ENCODE measurements at places on chromosomes 2 and 18.

DNA sequence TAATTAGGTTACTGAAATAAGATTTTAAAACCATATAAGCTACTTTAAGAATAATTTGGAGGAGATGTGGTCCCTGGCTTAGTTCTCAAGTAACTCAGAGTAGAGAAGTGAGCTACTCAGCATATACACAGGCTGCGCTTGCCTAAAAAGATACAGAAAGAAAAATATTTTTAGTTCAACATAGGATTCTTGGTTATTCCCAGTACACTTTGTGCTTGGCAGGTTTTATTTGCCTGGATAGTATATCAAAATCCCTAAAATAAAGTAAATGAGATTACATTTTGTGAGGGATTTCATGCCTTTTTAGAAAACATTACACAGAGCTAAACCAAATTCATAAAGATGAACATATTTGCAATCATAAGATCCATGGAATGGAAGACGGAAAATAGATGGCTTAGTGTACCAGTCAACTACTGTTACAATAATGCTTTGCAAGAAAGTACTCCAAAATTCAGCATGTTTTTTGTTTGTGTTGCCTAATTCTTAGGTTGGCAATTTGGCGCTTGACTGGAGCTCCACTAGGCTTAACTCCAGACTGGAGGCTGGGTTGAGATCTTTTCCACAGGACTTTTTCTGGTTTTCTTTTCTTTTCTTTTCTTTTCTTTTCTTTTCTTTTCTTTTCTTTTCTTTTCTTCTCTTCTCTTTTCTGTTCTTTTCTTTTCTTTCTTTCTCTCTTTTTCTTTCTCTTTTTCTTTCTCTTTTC lies 600.5 kb upstream of the SYT4 start:
- DNase-seq, result no peak

DNA sequence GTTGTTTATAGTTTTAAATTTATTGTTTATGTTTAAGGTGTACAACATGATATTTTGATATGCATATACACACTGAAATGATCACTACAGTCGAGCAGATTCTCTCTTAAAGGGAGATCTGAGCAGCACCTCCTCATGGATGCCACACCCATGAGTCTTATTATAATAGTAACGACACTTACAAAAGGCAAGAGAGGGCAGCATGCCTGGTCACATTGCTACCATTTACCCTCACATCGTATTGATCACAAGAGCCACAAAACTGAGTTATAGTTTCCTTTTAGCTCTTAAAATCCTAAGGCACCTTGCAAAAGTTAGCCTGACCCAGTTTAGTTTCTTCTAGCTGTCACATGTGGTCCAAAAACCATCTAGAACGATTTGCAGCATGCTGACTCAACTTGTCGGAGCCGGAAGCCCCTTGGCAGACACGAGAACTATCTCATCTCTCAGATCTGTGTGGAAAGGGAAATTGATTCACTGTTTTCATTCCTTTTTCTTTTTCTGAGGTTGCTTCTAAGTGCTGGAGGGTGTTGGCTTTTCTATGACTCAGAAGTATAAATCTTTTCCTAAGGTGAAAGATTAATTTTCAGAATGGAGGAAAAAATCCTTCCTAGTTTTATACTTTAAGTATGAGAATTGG lies 85.3 kb downstream of the CDC42EP3 start:
- DNase-seq, result no peak

DNA sequence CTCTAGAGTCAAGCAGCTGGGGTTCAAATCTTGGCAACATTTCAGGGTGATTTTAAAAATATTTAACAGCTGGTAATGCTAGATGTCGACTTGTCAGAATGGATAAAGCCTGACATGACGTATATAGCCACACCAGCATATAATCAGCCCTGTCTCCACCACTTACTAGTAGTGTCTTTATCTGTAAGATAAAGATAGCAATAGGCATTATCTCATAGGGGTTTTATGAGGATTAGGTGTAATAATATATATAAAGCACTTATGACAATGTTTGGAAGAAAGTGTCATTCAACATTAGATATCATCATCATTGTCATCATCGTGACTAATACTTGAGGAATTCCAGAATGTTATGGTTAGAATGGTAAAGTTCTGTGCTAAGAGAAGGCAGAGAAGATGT lies 369.0 kb upstream of the CWC22 start:
- no peak for DNase-seq

DNA sequence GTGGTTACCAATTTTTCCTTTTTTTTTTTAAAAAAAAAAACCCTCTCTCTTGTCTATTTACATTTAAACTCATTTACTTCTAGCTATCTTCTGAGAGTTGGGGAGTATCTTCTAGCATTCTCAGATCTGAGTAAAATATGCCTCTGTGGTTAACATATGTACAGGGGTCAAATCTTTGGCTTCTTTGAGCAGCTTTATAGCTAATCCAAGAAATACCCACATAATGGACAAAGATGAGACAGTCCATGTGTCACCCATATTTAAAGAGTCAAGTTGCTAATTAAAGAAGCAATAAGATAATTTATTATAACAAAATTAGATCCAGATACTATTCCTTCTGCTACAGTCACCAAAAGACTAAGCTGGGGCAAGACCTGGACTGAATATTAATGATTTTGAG lies 139.0 kb upstream of the HNRNPA3 start:
- no peak for DNase-seq

GRCh38 chr18:74453642-74454198 lies 3.4 kb downstream of the DIPK1C start:
- DNase-seq, result no peak

- no peak for DNase-seq
Observed at GRCh38 chr18:42072407-42072806, 117.4 kb downstream of the PIK3C3 start.

DNA sequence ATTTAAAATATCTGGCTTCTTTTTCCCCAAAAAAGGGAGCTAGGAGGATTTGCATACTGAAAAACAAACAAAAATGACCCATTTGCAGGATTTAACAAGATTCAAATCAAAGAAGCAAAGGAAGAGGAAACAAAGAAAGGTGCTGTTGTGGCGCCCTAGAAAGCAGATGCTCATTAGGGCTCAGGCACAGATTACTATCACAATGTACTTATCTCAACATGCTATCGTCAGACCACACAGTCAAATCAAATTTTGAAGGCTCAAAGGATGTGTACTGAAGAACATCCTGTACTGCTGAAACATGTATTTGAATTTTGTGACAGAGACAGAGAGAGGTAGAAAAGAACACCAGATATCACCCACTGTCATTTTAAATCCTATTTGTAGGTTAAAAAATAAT lies 10.9 kb downstream of the RBMS1 start:
- no peak for DNase-seq

- no peak for DNase-seq
Observed at GRCh38 chr2:23649819-23650218, 264.8 kb downstream of the KLHL29 start.

DNA sequence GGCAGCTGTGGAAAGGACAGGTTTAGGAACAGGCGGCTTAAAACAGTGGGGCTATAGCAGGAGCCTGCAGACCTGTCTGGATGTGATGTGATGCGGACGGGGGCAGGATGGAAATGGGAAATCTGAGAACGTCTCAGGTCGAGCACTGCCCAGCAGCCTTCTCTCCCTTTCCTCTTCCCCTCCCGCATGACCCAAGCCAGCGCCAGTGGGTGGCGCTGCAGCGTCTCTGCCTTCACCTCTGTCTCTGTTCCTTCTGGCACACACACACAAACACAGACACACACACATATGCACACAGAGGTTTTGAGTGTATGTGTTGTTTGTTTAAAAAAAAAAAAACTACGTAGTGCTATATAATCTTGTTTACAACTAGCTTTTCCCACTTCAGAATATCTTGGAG lies 82.0 kb upstream of the SLC66A3 start:
- no peak for DNase-seq

DNA sequence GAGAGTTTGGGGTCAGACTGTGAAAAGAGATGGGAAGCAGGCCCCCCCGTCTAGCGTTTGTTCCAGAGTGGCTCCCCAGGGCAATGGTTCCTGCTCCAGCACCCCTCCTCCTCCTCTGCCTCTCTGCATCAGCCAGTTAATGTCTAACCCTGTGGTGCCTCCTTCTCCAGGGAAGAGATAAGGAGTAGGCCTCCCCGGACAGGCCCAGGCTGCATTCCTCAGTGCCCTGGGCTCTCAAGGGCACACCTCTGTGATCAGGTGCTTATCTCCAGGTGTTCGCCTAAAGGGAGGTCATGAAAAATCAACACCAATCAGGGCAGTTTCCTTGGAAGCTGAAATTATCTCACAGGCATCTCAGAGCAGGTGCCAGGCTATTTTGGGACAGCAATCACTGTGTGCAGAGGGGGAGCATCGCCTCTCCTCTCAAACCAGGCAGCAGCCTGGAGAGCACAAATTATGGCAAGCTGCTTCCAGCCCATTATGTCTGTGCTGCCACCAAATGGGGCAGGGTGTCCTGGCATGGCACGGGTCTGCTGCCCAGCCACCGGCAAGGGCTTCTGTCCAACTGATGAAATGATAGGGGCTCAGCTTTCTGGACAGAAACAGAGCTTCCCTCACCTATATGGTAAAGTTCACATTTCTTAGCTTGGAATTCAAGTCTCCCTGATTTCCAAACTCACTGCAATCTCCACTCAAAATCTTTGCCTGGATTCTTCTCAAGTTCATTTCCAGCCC lies 255.8 kb upstream of the SLC14A2 start:
- DNase-seq, result no peak

DNA sequence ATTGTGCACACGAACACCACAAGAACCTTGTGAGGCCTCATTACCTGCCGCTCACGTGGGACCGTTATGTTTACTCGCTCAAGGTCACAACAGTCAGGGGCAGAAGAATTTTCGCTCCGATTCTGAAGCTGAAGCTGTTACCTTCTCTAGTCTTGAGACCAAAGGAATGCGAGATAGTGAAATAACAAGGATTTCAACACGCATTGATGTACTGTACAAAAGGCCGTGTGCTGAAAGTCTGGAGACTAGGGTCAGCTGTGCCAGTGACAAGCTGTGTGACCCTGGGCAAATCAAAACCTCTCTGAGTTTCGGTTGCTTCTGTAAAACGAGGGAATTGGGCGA lies 583 bp downstream of the NEMP2 start:
- DNase-seq, result no peak

DNA sequence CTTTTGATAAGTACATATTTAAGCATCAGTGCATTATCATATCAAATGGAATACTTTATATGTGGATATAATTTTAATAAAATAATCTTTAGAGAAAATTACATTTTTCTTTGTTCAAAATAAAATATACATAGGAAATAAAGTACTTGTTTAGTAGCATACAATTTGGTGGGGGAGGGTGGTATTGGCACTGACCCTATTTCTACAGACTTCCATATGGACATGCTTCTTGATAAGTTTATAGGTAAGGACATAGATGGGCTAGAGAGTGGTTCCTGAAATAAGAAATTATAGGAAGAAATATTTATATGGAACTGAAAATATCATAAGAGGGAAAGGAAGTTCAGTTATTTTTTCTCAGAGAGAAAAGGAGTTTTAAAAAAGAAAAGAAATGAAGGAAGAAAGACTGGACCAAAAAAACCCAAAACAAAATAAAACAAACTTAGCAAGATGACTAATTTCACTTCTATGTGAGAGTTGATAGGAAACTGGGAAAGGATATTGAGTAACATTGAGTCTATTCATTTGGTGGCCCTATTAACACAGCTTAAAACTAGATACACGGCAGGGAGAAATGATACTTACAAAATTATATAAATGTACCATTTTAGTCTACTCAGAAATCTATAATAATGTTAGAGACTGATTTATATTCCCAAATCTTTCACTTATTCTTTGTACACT lies 505.9 kb downstream of the ERBB4 start:
- DNase-seq, result no peak

DNA sequence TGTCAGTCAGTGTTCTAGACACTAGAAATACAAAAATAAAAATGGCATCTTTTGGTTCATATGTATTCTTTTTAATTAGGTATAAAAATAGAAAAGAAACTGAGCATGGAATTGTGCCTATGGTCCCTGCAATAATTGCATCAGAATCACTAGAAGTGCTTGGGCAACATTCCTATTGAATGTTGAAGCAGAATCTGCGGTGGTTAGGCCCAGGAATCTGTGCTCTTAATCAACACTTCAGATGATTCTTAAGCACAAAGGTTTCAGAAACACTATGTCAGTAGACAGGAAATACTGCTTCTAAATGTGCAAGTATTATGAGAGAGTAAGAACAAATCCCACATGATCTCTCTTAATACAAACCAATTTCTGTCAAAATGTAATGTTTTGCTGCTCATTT lies 20.3 kb upstream of the RBBP8 start:
- DNase-seq, result no peak

DNA sequence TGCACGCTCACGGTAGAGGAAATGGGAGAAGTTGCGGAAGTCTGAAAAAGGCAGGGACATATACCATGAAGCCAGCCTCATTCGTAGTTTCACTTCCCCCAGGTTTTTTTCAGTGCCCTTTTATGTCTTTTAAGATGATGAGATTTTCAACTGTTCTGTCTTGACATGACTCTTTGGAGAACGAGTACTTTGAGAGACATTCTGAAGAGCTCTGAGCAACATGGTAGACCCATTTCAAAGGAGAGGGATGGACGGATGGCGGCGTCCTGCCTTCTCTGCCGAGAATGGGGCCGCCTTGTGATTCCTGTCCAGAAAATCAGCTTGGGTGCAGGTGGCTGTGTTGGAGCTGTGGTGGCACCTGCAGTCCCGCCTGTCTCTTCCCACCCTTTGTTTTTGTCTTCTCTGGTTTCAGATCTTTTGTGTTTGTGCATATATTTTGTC lies 41.7 kb downstream of the SH3BP4 start:
- no peak for DNase-seq

- DNase-seq, result no peak
Observed at GRCh38 chr2:217789736-217790181, 213.0 kb downstream of the TNS1 start.

- DNase-seq, result no peak
Observed at GRCh38 chr2:226756131-226756530, 43.5 kb downstream of the IRS1 start.

GRCh38 chr18:34511435-34511834 lies 198.7 kb upstream of the DTNA start:
- DNase-seq, result no peak

- DNase-seq, result no peak
Observed at GRCh38 chr2:72747344-72747743, 78.5 kb downstream of the EXOC6B start.

- no peak for DNase-seq
Observed at GRCh38 chr2:241559323-241560161, 997 bp downstream of the BOK start.

- DNase-seq, result no peak
Observed at GRCh38 chr2:167380555-167380954, 492.3 kb downstream of the XIRP2 start.

DNA sequence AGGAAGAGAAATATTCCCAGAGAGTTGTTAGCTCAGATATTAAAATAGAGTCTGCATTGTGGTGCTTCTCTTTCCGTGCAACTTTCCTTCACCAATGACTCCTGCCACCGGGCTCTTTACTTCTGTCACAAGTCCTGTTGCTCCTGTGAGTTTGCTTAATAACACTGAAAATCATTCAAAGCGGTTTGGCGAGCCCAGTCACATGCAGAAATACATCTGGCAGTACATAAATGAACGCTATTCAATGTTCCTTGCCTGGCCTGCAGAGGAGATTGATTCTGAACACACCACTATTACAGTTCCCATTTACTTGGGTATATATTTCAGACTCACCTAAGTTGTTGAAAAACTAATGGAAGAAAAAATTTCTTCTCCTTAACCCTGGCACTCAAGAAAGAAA lies 276.6 kb downstream of the ZNF521 start:
- DNase-seq, result no peak

- no peak for DNase-seq
Observed at GRCh38 chr18:26546170-26546874, 2.0 kb downstream of the KCTD1 start.

- no peak for DNase-seq
Observed at GRCh38 chr2:68767996-68768395, 33.4 kb downstream of the ARHGAP25 start.

- DNase-seq, result no peak
Observed at GRCh38 chr2:71778514-71778913, 325.2 kb downstream of the DYSF start.
